ENCODE measurements at places on chromosomes 12 and 14.

DNA sequence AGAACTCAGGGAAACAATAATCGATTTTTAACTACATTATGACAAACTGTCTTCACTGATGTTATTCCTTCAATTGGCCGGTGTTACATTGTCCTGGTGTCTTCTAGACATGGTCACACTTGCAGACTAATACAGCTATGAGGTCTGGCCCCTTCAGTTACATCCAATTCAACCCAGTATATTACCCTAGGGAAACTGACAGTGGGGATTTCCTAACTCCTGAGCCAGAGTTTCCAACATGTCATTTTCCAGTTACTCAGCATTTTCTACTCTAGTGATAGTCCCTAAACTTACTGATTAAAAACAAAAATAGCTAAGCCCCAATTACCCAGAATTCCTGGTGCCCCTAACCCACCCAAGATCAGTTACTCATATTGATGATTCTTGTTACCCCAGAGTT is 21.1 kb downstream of the IFNG start:
- DNase-seq, result no peak
- no peak overlapping the region for H3K4me3 ChIP-seq
- no peak overlapping the region for H3K27ac ChIP-seq
- no peaks in the 10 kb centered on the region for H3K27me3 ChIP-seq
- H3K36me3 ChIP-seq, result no peaks in the 10 kb centered on the region
- 0 out of 2 replicates have a peak, but pooled peaks cover 5% of the 10 kb centered on the region for H3K4me1 ChIP-seq

- H3K36me3 ChIP-seq, result no peaks in the 10 kb centered on the region
- H3K27me3 ChIP-seq, result peaks cover 12% of the 10 kb centered on the region
- no peak overlapping the region for H3K4me3 ChIP-seq
- DNase-seq, result no peak
- H3K27ac ChIP-seq, result no peak overlapping the region
Observed at GRCh38 chr14:23785208-23785607, 149.0 kb downstream of the DHRS2 start.

DNA sequence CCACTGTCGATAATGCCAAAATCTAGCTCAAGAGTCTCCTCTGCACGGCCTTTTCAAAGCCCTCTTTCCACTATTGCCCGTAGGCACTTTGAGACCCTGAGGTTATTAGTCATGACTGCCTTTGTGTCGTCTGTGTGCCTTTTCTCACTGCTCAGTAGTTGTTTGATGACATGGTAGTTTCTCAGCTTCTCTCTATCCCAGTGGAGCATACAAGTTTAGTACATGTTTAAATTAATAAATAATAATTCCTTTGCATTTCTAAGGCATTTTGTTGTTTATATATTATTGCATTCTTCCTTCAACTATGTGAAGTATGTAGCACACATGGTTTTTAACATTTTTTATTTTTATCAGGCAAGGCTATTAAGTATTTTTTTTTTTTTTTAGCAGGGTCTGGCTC is 458.1 kb downstream of the PCNX1 start:
- H3K27ac ChIP-seq, result no peak overlapping the region
- DNase-seq, result no peak
- H3K27me3 ChIP-seq, result no peaks in the 10 kb centered on the region
- H3K4me3 ChIP-seq, result no peak overlapping the region
- no peaks in the 10 kb centered on the region for H3K4me1 ChIP-seq
- H3K36me3 ChIP-seq, result no peaks in the 10 kb centered on the region

GRCh38 chr14:31425905-31426304 is 5.6 kb upstream of the HEATR5A start:
- H3K27me3 ChIP-seq, result no peaks in the 10 kb centered on the region
- H3K27ac ChIP-seq, result no peak overlapping the region
- no peak overlapping the region for H3K4me3 ChIP-seq
- H3K36me3 ChIP-seq, result no peaks in the 10 kb centered on the region

DNA sequence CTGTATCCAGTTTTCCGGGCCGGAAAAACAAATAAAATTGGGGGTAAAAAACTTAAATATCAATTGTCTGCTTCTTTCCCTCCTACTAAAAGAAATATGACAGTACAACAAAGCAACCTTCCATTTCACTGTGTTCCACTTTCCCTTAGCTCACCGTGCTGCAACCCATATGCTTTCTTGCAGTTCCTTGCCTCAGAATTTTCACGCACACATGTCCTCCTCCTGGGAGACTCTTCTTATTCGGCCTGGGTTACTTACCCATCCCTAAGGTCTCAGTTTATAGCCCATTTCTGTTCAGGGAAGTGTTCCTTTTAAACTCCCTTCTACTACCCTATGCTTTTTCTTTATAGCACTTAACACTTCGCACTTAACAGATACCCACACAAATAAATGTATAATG is 4.5 kb upstream of the MAGOHB start:
- H3K27ac ChIP-seq, result no peak overlapping the region
- DNase-seq, result no peak
- no peak overlapping the region for H3K4me3 ChIP-seq
- no peaks in the 10 kb centered on the region for H3K36me3 ChIP-seq
- H3K4me1 ChIP-seq, result peaks cover 8% of the 10 kb centered on the region

GRCh38 chr12:105985383-105985782 is 153.4 kb downstream of the NUAK1 start:
- no peaks in the 10 kb centered on the region for H3K36me3 ChIP-seq
- no peak overlapping the region for H3K27ac ChIP-seq
- H3K4me3 ChIP-seq, result no peak overlapping the region
- no peak for DNase-seq

- DNase-seq, result no peak
- no peaks in the 10 kb centered on the region for H3K27me3 ChIP-seq
- H3K36me3 ChIP-seq, result no peaks in the 10 kb centered on the region
- no peak overlapping the region for H3K27ac ChIP-seq
- H3K4me1 ChIP-seq, result no peaks in the 10 kb centered on the region
Observed at GRCh38 chr12:43113135-43113534, 438.9 kb downstream of the ADAMTS20 start.

DNA sequence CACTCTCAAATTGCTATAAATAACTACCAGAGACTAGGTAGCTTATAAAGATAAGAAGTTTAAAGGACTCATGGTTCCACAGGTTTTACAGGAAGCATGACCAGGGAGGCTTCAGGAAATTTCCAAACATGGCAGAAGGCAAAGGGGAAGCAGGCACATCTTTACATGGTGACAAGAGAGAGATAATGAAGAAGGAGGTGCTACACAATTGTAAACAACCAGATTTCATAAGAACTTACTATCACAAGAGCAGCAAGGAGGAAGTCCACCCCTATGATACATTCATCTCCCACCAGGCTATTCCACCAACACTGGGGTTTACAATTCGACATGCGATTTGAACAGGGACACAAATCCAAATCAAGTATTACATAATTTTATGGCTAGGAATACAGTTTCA is 257.7 kb downstream of the BTG1 start:
- no peak overlapping the region for H3K27ac ChIP-seq
- H3K4me1 ChIP-seq, result peaks cover 1% of the 10 kb centered on the region
- H3K36me3 ChIP-seq, result no peaks in the 10 kb centered on the region
- no peaks in the 10 kb centered on the region for H3K27me3 ChIP-seq
- no peak for DNase-seq
- no peak overlapping the region for H3K4me3 ChIP-seq

GRCh38 chr14:95134304-95134933 is 22.9 kb downstream of the DICER1 start:
- peaks cover 63% of the 10 kb centered on the region for H3K36me3 ChIP-seq
- DNase-seq, result no peak
- no peak overlapping the region for H3K4me3 ChIP-seq

GRCh38 chr12:52189376-52190174 is 2.2 kb downstream of the KRT80 start:
- DNase-seq, result no peak
- H3K4me3 ChIP-seq, result no peak overlapping the region
- peaks cover 16% of the 10 kb centered on the region for H3K27me3 ChIP-seq
- H3K4me1 ChIP-seq, result no peaks in the 10 kb centered on the region
- no peak overlapping the region for H3K27ac ChIP-seq

Data from DND-41 (cell line).